ENCODE measurements at places on chromosomes 3 and 15. TPM values are rescaled to one million over a fixed set of nuclear protein-coding genes. Genes with fewer than 3 reads are reported as not detected.

- no peak for DNase-seq
These were observed 2.9 kb upstream of the UQCRC1 start for GRCh38 chr3:48612309-48612708.

GRCh38 chr3:38731522-38731921 is 82.0 kb upstream of the SCN5A start:
- no peak for DNase-seq

DNA sequence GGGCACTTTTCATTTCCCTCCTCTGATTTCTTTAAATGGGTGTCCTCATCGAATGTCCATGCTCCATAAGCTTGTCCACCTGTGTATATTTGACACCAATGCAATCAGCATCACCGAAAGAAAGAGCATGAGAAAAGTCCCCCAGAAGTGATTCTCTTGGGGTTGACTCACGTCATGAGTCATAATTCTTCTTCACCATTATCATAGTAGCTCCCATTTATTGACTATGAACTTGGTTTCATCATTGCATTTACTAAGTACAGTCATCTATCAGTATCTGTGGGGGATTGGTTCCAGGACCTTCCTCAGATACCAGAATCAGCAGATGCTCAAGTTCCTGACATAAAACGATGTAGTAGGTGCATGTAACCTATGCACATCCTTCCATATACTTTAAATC is 372.5 kb upstream of the CFAP20DC start:
- DNase-seq = no peak

GRCh38 chr3:32261545-32261944 is 23.1 kb downstream of the CMTM8 start:
- DNase-seq = no peak

DNA sequence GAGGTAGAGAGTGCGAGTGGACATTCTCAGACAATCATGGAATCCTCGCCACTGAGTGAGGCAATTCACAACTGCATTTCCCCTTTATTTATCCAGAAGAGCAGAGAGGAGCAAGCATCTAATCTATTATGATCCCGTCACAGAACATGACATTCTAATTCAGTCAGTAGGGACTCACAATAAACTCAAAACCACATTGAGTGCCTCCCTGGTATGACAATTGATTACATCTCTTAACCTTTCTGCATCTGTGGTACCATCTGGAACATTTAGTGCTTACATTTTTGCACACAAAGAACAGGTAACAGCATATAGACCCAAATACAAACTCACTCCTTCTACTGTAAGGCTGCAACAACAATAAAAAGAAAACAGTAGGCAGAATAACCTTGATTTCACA is 517.2 kb downstream of the GBE1 start:
- DNase-seq = no peak

GRCh38 chr15:67472957-67473356 is 48.0 kb upstream of the C15orf61 start:
- DNase-seq = no peak

DNA sequence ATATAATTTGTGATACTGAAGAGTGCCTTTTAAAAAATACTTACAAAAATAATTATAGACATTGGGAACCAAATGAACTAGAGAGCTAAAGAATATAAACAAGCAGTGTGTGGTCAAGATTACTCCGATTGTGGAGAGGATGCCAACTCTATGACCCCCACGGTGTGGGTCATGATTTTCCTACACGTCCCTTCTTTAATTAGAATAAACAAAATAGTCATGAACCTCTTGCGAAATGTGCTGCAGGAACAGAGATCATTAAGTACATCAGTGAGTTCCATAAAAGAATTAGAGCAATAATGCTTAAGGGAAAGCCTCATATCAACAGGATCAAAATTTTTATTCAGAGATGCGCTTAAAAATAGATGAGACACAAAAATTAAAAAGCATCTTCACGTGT is 476.6 kb upstream of the ROBO1 start:
- DNase-seq = no peak

DNA sequence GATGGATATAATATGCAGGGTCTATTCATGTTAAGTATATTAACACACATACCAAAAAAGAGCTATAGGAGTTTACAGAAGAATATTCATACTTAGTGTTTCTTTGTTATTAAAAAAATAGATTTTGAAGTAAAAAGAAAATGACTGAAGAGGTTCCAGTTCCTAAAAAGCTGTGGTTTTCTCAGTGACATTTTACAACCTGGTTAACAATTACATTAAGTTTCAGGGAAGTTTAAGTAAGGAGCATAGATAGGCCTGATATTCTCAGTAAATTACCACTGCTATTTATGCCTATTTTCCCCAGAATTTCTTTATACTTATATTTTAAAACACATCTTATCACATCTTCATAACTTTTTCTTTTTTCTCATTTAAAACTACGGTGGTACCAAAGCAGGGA is 43.6 kb upstream of the SPTSSB start:
- no peak for DNase-seq

DNA sequence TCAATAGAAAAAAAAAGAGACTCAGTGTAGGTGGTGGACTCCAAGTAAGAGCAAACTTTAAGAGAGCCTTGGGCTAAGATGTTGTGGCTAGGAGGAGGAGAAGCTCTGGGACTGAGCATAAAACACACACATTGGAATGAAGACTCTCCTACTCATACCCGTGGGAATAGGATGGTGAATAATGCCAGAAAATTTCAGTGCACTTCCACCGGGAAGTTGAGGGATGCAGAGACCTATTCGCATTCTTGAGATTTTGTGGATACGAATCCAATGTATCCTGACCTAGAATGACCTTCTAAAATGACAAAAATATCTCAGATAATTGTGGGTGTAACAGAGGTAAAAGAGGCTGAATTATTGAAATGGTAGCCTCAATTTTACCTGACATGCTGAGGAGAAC is 388.7 kb upstream of the SGO1 start:
- no peak for DNase-seq

DNA sequence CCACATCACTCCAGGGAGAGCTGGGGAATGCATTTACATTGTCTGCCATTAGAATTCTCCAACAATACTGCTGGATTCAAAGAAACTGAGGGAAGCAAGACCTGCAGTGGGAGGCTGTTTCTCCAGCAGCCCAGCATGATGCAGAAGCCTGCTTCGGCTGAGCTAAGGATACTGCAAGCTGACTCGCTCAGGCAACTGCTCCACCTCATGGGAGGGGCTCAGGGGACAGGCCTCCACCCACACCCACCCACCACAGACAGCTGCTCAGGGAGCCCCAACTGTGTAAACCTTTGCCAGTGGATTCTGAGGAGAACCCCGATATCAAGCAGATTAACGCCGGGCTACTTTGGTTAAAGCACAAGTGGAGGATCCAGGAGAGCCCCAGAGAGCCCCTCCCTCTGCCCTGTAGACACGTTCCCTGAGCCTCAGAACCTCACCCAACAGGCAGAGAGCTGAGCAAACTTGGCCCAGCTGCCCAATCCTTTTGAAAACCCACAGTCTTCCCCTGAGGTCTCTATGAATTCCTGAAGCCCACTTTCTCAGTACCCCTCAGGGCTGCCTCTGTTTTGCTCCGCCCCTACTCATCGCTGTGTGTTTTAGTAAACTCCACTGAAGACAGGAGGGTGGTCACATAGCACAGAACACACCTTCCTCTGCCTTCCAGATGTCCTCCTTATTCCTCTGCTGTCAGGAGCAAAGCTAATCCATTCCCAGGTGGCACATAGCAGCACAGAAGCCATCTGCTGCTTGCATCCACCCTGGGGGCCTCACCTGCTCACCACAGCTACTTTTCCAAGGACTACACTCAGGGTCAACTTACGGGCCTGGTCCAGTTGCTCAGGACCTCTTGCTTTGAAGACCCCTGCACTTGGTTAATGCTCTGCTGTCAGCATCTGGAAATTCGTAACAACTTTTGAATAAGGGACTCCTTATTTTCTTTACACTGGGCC is 269.0 kb downstream of the ABHD5 start:
- no peak for DNase-seq

DNA sequence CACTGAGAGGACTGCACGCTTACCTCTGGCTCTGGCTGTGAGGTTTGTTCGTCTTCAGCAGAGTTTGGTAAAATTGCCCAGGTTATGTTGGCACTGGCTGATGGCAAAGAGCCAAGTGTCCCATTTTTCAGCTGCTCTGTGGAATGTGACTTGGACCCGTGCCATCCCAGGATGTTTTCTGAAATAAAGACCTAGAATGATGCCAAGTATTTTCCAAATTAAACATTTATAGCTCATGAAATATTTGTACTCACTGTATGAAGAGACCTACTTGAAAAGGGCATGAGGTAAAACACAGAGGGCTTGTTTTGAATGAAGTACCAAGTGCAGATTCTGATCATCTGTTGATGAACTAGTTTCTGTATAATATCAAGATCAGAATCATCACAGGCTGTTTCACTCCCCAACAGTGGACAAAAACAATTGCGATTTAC is 200.5 kb downstream of the STT3B start:
- DNase-seq = no peak

- no peak for DNase-seq
These were observed 47.1 kb downstream of the RYR3 start for GRCh38 chr15:33357845-33358244.

DNA sequence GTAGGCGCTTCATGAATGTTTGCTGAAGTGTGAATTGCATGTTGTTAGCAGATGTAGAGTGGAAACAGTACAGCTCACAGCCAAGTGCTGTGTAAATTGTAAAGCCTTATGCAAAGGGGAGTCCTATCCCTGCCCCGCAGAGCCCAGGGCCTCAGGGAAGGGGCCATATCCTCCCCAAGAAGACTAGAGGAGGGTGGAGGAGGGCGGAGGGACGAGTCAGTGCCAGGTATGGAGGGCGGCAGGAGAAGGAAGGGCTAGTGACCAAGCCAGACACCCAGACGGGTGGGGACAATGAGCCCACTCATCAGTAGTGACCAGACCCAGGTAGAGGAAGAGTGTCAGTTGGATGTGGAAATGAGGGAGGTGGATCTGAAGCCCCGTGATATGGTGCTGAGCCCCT is 45.2 kb downstream of the ZNF710 start:
- DNase-seq = no peak

- DNase-seq = no peak
These were observed 231.0 kb downstream of the ITPR1 start for GRCh38 chr3:4724051-4724629.

- DNase-seq = no peak
These were observed 57.5 kb upstream of the GCNT3 start for GRCh38 chr15:59553879-59554735.

DNA sequence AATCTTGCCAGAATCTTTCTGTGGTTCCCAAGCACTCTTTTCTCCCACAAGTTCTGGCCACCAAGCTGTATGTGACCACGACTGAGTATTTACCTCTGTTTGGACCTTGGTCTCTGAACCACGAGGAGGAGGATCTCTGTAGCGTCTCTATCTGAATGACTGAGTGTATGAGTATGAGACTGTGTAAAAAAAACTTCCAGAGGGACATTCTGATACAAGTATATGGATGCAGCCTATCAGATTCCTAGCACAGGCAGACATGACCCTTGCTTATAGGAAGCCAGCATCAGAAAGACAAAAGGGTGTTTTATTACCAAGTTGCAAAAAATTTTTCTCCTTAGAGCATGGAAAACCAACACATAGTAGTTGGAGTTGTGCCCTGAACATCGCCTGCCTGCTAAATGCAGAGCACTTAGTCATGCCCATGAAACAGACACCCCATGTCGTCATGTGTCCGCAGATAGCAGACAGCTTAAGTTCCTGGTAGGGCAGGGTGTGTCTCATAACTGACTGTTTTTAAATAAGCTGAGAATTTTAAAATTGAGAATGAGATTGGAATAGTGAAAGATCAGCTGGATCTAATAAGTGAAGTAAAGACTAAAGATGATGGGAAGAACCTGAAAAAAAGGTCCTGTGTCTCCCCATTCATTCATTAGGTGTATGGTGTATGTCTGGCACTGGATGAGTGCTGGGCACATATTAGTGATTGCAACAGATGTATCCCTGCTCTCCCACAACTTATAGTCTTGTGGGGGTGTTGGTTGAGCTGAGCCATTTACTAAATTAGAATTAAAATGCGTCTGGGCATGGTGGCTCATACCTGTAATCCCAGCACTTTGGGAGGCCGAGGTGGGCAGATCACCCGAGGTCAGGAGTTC is 30.9 kb downstream of the DAG1 start:
- DNase-seq = no peak

DNA sequence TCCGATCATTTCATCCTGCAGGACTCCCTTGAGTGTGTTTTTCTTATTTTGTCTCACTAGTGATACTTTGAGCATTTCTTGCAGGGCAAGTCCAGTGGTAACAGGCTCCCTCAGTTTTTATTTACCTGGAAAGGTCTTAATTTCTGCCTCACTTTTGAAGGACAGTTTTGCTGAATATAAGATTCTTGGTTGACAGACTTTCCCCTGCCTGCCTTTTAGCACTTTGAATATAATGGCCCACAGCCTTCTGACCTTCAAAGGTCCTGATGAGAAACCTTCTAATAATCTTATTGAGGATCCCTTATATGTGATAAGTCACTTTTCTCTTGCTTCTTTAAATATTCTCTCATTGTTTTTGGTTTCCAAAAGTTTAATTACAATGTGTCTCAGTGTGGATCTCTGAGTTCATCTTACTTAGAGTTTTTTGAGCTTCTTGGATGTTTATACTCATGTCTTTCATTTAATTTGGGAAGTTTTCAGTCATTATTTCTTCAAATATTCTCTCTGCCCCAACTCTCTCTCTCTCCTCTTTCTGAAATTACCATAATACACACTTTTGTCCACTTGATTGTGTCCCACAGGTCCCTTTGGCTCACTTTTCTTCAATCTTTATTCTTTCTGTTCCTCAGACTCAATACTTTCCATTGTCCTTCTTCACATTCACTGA is 36.3 kb upstream of the ARIH1 start:
- no peak for DNase-seq

GRCh38 chr3:43378066-43378935 is 92.0 kb downstream of the SNRK start:
- no peak for DNase-seq

DNA sequence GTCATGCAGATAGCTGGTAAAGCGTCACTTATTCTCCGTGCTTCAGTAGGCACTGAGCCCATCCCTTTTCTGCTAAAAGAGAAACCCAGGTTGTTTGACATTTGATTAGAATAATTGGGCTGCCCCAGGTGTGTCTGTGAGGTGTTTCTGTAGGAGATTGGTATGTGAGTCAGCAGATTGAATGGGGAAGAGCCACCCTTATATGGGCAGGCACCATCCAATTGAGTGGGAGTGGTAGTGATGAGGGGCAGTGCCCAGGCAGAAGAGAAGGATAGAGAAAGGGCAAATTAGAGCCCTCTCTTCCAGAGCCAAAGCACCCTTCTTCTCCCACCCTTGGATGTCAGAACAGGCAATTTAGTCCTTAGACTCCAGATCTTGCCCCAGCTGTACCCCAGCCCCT is 384.3 kb upstream of the GBE1 start:
- no peak for DNase-seq

GRCh38 chr15:96058103-96058851 is 272.2 kb upstream of the NR2F2 start:
- no peak for DNase-seq

- no peak for DNase-seq
These were observed 55.6 kb downstream of the TMEM45A start for GRCh38 chr3:100548053-100548452.

LCTL gene
- total RNA-seq = not detected

ITGA11 gene
- total RNA-seq = 10.6 TPM

MYZAP gene
- 84.6 TPM for total RNA-seq

SPINT1 gene
- total RNA-seq = 13.9 TPM

LRRC49 gene
- 6.0 TPM for total RNA-seq

GPR149 gene
- not detected for total RNA-seq

MESP1 gene
- total RNA-seq = 4.0 TPM

NR2E3 gene
- not detected for total RNA-seq

THAP10 gene
- total RNA-seq = 0.93 TPM

AGTR1 gene
- 10.3 TPM for total RNA-seq

CYP1A2 gene
- total RNA-seq = not detected

SLC35A5 gene
- total RNA-seq = 40.6 TPM

AGBL1 gene
- not detected for total RNA-seq
